ENCODE measurements at places on chromosomes 2 and 18. TPM values are rescaled to one million over a fixed set of nuclear protein-coding genes. Genes with fewer than 3 reads are reported as not detected.
A peak's percentile ranks its signal among the peaks of the same experiment; 100 is the strongest.

Gene ZBTB14
- 22.6 TPM for polyA plus RNA-seq

Gene CD28
- 0.98 TPM for polyA plus RNA-seq

DNA sequence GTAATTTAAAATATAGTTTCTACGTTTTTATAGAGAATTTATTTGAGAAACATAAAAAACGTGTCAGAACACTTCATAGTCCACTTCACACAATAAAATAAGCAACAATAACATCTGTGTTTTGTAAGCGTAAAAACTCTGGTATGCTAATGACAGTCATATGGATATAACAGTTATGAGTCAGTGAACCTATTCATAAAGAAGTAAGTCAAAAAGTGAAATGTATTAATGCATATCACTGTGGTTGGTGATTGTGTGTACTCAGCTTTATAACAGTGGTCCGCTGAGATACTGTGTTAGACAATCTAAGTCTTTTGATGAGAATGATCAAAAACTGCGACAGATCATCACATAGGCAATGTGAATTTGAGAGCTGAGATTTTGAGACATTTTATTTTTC, 153.2 kb downstream of the WDR7 start:
- DNase-seq: no peak

DNA sequence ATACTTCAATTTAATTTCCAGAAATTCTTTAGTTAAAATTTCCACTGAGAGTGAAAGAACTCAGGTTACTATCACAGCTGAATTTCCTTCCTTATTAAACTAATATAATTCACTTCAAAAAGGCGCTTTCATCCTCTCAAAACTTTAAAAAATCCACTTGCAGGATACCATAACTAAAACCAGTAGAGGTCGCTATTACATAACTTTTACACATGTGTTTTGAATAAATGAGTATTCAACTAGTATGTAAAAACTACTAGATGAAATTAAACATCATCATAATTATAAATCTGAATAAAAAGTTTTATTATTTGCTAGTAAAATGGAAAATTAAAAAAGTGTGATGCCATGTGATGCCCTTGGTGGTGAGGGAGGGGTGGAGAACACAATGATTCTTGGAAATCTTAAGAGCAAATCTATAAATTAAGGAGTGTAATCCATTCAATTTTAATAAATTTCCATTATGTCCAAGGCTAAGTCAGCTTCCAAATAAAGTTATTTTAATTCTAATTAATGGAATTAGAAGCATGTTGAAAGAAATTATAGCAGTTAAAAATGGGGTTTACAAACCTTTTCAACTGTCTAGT, 61.4 kb downstream of the SOS1 start:
- peak; percentile 34 for DNase-seq

DNA sequence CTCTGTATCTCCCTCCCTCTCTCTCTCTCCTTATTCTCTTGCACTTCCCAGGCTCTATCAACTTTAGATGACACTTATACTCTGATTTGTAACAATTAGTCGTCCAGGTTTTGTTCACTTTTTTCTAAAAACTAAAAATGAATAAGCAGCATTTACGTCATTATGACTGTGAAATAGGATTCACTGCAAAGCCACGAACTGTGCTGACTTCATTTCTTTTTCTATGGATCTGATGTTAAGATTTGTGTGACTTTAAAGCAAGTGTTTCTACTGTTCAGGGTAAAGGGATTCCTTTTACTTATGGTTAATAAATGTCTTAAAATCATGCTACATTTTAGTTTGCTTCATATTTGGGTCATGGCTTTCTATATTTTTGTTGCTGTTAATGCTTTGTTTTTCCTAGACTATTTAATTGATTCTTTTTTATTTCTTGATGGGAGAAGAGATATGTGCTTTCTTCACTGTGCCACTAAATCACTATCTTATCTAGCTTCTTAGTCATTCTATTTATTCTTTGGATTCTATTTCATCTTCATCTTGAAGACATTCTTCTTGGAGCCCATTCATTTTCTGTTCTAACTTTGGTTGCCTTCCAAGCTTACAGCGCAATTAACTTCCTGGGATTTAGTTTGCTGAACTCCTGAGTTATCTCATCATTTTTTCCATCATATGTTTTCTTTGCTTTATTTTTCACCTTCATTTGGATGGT, 480.4 kb upstream of the TRIB2 start:
- no peak for DNase-seq

DNA sequence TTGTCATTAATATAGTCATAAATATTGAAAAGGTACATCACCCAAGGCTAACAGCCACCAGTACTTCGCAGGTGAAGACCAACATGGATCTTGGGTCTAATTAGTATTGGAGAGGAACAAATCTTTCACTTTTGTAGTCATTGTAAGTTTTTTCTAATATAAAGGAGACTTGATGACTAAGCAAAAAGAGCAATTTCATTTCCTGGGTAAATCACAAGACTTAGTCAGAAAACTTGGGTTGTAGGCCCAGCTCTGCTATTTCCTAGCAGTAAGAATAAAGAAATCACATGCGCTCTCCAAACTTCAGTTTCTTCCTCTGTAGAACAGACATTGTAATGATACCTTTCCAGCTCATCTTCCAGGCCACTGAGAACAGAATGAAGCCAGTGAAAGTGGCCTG, 40.9 kb downstream of the NRP2 start:
- DNase-seq: no peak
